Activated T-helper 2 cell treated with anti-CD3 and anti-CD28 coated beads, Interferon-gamma antibody, Interleukin-2, Interleukin-4, amounts not matched to agents 10 μg/mL and 5 μg/mL and 100 μg/mL, durations not matched to agents 14 hours and 24 hours and 36 hours (primary cell): ENCODE measurements at places on chromosomes 12 and 14. TPM values are rescaled to one million over a fixed set of nuclear protein-coding genes. Genes with fewer than 3 reads are reported as not detected.

- DNase-seq = no peak
- peaks cover 38% of the 10 kb centered on the region for H3K27me3 ChIP-seq
- no peak overlapping the region for H3K27ac ChIP-seq
- no peak overlapping the region for H3K4me3 ChIP-seq
- peaks cover 24% of the 10 kb centered on the region for H3K4me1 ChIP-seq
- H3K36me3 ChIP-seq = peaks cover 19% of the 10 kb centered on the region
Observed at GRCh38 chr12:27505761-27506160, 18.2 kb upstream of the PPFIBP1 start.

DNA sequence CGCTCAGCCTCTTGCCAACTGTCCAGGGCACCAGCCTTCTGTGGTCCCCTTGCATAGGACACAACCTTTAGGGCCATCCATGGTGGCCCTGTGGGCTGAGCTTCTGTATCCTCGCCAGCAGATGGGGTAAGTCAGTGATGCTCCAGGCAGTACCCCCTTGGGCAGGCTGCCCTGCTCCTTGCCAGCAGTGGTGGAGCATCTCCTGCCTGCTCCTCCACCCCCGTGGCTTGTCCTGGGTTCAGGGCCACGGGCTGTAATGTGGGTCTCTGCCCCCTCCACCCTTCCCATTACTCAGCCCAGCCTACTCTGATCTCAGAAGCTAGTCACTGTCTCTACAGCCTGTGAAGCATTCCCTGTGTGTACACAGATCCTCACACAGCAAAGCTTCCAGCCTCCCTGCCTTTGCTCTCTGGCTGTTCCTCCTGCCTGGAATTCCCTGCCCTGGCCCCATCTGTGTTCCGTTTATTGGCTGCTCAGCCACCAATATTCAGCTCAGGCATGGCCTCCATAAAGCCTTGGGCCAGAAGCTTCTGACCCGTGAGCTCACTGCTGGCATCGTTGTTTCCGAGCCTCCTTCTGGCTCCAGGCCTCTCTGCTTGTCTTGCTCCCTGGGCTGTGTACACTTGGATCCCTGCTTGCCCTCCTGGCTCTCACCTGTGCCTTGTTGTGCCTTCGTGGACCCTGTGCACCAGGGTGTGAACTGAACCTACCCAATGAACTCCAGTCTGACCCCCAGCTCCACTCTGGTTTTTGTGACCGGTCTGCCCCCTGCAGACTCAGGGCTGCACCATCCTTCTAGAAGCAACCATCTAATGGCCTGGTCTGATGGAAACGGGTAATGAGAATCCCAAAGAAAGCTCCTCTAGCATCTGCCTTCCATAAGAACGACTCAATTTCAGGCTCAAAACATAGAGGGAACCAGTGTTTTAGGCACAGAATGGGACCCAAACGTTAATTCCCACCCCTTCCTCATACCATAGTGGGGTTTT, 177.0 kb upstream of the PRMT8 start:
- H3K27me3 ChIP-seq = peaks cover 2% of the 10 kb centered on the region
- H3K36me3 ChIP-seq = no peaks in the 10 kb centered on the region
- H3K4me1 ChIP-seq = no peaks in the 10 kb centered on the region
- DNase-seq = no peak
- H3K27ac ChIP-seq = no peak overlapping the region

DNA sequence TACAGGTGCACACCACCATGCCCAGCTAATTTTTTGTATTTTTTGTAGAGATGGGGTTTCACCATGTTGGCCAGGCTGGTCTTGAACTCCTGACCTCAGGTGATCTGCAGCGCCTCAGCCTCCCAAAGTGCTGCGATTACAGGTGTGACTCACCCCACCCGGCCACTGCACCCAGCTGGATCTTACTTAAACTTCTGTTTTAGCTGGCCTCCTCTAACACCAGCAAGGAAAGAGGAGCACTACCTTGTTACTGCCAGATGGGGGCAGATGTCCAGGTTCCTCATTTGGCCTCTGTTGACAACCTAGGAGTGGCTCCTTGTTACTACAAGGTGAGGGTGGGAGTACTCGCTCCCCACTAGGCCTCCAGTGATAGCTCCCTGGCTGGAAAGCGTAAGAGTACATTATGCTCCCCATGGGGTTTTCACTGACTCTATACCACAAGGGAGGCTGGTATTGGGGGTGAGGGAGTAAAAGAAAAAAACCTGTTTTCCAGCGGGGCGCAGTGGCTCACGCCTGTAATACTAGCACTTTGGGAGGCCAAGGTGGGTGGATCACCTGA, 13.2 kb upstream of the ARF6 start:
- H3K36me3 ChIP-seq = peaks cover 7% of the 10 kb centered on the region
- peak overlapping the region; percentile 42 for H3K27ac ChIP-seq
- H3K4me3 ChIP-seq = no peak overlapping the region
- H3K4me1 ChIP-seq = peaks cover 30% of the 10 kb centered on the region
- H3K27me3 ChIP-seq = no peaks in the 10 kb centered on the region

The NKX2-1 gene
- total RNA-seq = not detected in 2 replicates
